Stimulated activated CD8-positive, alpha-beta memory T cell treated with anti-CD3 and anti-CD28 coated beads, Interleukin-7, amount 100 ng/mL, for 1 hour (primary cell): ENCODE measurements at places on chromosomes 5 and 9.

- no peak for DNase-seq
Observed at GRCh38 chr5:123350742-123351141, 72.5 kb downstream of the CEP120 start.

- no peak for DNase-seq
Observed at GRCh38 chr9:135400496-135400895, 79.1 kb upstream of the PPP1R26 start.

- DNase-seq = no peak
Observed at GRCh38 chr9:82334286-82334685, 345.7 kb downstream of the SPATA31D1 start.

GRCh38 chr9:933356-933755, 43.1 kb upstream of the DMRT3 start:
- DNase-seq = no peak

DNA sequence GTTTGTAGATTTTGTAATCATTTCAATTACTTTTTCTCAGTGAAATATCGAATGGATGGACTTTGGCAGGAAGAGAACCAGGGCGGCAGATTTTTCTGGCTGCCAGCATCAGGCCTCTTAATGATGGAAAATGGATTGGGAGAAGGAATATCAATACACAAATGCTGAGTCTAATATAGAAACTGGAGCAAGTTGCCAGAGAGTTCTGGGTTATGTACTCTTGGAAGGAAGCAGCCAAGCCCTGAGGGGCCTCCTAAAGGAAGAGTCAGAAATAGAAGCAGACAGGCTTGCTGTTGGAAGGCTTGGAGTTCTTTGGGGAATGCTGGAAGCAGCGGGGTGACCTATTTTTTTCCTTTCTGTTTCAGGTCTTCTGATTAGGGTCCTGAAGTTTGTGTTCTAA, 428.6 kb downstream of the DMAC1 start:
- DNase-seq = no peak

DNA sequence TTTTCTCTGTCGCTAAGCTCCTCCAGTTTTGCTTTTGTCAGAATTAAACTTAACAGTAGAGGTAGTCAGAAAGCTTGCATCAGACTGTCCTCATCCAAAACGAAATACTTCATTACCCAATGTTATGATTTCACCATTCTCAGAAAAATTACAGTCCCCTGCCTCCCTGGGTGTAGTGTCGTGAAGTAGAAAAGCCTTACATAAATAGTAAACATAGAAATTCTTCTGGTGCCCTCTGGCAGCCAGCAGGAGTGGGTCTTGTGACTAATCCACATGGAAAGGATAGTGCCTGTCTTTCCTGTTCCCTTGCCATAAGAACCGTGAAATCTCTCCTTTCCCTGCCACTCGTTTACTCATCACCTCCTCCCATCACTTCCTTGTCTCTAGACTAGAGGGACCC, 230.6 kb downstream of the GNA14 start:
- no peak for DNase-seq

DNA sequence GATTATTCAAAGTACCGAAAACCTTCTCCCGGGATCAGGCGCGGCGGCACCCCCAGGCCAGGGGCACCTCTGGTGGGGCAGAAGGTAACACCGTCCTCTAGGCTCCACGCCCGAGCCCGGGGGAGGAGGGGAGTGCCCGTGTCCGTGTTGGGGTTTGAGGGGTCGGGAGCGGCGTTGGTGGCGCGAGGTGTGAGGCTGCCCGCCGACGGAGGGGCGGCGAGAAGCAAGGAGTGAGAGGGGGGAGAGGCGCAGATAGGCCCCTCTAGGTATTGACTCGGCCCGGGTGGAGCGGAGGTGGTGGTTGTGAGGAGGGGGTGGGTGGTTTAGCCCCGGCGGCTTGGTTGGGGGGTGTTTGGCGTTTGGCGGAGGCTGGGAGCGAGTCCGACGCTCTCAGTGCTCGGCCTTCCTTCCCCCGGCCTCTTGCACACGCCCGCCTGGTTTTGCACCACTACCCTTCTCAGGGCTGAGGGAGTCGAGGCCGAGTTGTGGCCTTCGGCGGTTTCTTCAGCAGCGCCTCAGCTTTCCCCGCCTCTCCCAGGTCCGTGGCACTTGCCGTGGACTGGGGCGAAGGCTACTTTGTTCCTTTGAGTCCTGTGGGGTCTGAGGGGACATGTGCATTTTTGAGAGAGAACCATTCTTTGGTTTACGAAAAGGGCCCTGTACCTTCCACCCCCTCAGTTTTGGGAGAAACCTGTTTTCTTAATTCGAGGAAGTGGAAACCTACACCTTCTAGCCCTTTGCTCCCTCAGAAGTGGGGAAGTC, 450 bp downstream of the GPBP1 start:
- DNase-seq = no peak

DNA sequence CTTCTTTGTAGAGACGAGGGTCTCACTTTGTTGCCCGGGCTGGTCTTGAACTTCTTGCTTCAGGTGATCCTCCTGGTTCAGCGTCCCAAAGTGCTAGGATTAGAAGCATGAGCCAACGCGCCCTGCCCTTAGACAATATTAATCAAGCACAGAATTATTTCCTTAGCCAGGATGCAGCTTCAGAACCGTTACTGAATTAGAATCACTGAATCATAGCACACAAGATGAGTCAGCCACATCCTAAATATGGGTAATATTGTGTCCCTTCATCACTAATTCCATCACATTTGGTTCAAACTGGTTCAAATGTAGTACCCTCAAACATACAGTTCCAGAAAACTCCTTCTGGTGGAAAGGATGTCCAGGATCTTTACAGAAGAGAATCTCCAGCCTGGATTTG, 82.7 kb downstream of the BNC2 start:
- DNase-seq = no peak

DNA sequence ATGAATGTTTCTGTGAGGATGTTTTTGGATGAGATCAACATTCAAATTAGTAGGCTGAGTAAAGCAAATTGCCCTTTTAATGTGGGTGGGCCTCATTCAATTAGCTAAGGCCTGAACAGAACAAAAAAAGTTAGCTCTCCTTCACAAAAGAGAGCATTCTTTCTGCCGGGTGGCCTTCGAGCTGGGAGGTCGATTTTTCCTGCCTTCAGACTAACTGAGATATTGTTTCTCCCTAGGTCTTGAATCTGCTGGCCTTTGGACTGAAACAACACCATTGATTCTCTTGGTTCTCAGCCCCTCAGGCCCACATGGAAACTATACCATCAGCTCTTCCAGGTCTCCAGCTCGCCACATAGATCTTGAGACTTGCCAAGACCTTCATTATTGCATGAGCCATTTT, 29.1 kb upstream of the FREM1 start:
- DNase-seq = no peak

DNA sequence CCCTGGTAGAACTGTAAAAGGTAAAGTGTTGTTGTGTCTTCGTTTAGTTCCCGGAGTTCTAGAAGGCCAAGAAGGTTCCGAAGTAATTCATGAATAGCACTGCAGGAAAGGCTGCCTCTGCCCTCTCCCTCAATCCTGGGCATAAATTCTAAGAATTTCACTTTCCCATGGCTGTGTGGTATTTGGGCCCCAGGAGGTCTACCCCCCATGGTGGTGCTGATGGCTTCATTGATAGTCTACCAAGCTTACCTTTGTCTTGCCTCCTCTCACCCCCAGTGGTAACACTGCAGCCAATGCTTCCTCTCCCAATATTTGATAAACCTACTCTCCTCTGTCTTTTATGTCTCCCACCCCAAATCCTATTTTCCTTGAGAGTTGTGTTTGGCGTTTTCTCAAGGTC, 39.5 kb downstream of the ADAMTS16 start:
- DNase-seq = no peak

GRCh38 chr9:82606071-82606470, 456.9 kb downstream of the RASEF start:
- DNase-seq = no peak

- DNase-seq = no peak
Observed at GRCh38 chr9:127884427-127884911, 7.0 kb upstream of the AK1 start.

GRCh38 chr9:112331674-112331952, 1.8 kb downstream of the PTBP3 start:
- no peak for DNase-seq

- no peak for DNase-seq
Observed at GRCh38 chr5:139295346-139296057, 2.0 kb downstream of the MATR3 start.

DNA sequence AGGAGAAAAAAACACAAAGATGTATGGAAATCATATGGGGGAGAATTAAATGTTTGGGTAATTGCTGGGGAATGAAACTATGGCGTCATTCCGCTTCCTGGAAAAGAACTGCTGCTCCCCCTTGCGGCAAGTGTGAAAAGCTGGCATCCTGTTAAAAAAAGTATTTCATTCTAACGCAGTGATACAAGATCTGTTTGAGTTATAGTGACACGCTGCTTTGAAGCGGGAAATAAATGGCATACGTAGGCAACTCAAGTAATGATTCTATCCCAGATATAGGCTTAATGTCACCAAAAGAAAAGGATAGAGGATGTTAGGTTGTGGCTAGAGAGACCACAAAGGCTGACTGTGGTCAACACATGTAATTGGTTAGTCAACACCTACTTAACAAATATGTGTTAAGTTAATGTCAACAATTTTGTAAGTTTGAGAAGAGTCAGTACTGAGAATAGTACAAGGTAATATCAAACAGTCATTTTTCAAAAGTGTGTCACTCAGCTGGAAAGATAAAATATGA, 70.2 kb upstream of the ALDH1A1 start:
- DNase-seq = no peak

DNA sequence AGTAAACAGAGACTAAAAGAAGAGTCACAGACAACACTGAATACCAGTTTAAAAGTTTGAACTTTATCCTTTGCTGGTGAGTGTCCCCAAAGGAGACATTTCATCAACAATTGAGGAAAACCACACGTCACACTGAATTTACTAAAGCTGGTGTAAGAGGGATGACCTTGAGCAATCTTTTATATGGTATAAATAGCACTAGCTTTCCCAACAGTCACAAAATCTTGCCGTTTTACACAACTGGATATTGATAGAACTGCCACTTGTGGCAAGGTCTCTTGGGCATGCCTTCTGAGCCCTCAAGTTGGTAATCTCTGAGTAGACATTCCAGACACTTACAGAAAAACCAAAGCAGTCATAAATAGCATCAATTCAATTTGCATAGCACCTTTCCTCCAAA, 311.5 kb upstream of the TARS1 start:
- no peak for DNase-seq

GRCh38 chr9:132639322-132639721, 30.5 kb downstream of the DDX31 start:
- no peak for DNase-seq

- no peak for DNase-seq
Observed at GRCh38 chr9:131276094-131276888, at the start of gene FAM78A. TSS of gene FAM78A (minus strand) at chr9:131276510. CDS start at chr9:131276179, 331 bp downstream.

DNA sequence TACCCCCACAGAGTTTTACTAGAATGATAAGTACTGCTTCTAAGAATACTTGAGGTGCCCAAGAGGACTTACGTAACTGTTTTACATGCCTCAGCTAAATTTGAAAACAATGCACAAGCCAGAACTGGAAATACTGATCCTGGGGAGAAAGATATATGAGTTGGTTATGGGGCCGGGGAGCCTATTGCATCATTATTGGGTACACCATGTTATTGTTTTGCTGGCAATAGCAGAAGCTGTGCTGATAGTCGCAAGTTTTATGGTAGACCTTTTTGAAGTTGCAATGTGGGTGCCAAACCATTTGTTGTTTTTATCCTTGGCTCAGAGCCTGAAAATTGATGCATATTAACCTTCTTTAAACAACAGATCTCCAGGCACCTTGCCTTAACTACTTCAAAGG, 108.4 kb upstream of the DHFR start:
- DNase-seq = no peak

DNA sequence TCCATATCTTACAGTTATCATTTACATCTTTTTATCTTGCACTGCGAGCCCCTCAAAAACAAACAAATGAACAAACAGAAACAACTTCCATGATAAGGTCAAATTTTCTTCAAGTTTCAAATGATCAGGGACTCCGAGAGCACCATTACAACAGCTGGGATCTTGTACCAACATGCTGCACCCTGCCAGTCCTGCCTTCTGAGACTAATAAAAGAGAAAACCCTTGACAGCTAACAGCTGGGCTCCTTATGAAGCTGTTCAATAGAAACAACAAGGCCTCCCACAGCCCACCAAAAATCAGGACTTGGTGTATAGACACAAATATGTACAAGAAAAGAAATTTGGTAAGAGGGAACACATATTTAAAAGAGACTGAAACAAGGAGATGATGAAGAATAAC, 985.3 kb upstream of the DMAC1 start:
- no peak for DNase-seq

DNA sequence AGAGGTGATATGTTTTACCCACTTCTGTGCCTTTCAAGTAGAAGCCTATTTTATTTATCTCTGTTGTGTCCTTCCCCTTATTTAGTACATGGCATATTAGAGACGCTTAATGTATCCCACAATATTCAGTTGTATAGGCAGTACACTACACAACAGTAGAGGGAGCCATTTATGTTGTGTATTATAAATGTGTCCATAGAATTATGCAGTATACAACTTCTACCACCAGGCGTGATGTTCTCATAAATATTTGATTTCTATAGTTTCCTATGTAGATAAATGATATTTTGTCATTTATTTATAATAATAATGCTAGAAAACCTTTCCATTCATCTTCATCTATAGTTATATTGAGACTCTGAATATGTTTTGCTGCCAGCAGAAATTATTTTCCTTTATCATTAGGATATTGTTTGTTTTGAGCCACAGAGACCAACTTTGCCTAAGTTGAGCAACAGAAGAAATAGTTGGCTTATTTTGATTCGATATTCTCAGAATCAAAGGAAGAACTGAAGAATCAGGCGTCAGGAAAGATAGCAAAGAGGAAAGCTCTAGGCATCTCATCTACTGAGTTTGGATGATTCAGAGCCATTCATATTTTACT, 81.7 kb downstream of the ADAMTS19 start:
- DNase-seq = no peak

DNA sequence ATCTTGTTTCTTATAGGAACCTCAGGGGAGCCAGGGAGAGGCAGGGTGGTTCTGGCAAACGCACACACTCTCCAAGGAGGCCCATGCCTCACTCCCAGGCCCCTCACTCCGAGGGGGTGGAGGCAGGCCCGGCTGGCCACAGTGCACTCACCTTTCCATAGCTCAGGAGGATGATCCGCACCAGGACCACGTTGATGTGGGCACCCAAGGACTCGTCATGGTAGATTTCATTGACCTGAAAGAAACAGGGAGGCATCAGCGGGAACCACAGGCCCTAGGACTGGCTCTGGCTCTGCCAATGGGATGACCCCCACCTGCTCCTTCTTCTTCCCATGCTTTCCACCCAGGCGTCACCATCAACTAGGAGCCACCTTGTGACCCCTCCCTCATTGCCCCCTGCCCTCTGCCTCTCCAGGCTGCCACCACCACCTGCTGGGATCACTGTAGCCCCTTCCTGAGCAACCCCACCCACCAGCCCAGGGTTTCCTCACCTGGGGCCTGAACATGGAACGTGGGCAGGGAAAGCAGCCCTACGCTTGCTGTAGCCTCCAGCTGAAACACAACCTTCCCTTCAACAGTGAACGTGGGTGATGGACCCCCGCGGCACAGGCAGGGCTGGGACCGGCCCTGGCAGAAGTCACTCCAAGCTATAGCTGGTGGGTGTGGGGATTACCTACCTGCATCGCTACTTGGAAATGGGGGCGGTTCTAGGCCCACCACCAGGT, 120.9 kb downstream of the ZNF354C start:
- no peak for DNase-seq
